Thymus (tissue), 14 donors: ENCODE measurements at places on chromosomes 1 and 21.
A peak's percentile ranks its signal among the peaks of the same experiment; 100 is the strongest.

DNA sequence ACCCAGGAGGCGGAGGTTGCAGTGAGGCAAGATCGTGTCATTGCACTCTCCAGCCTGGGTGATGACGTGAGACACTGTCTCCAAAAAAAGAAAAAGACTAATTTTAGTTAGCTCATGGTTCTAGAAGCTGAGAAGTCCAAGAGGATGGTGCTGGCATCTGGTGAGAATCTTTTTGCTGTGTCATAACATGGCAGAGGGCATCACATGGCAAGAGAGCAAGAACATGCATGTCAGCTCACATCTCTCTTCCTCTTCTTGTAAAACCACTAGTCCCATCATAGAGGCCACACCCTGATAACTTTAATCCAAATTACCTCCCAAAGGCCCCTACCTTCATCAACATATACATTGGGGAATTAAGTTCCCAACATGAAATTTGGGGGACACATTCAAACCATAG, 13.8 kb upstream of the CNN3 start:
- no peak for DNase-seq

DNA sequence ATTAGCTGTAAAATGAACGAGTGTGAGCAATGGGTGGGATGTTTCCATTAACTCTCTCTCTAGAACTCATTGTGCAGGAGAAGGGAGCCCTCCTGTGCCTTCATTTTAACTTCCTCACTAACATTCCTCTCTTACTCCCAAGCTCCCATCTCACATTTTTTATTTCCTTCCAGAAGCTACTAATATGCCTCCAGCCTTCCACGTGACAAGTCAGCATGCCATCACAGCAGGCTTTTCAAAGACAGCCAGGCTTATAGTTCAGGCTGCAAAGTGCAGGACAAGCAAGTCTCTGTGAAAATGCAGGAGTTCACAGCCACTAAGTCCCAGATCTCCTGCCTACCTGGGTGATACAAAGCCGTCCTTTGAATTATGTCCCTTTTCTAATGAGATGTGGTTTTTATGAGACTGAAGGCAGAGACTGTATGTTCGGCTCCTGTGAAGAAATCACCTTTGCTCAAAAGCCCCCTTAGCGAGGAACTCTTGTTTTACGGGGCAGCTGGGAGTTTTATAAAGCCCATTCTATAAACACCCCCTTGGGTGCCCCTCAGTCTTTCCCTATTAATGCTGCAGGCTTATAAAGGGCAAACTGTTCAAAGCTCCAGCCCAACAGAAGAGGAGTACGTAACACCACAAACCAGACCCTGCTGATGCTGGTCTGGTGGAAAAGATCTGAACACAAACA, 14.8 kb upstream of the ANGPTL7 start:
- no peak for DNase-seq

GRCh38 chr1:228164561-228165371, 838 bp upstream of the IBA57 start:
- no peak for DNase-seq

DNA sequence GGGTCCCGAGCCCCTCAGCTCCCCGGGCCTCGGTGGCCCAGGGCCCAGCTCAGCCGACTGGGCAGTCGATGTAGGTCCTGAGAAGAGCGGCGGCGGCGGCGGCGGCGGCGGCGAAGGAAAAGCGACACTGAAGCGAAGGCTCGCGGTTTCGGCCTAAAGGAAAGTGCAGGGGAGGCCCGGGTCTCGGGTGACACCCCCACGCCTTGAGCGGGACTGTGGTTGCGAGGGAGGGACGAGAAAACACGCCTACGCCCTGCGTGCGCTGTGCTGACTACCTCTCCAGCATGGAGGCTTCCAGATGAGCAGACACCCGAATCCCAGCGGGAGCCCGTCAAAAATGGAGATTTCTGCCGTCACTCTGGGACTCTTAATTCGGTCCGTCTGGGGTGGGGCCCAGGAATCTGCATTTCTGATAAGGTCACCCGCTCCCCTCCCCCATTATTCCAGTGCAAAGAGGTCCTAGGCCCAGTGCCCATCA, 31.2 kb downstream of the DNTTIP2 start:
- no peak for DNase-seq

DNA sequence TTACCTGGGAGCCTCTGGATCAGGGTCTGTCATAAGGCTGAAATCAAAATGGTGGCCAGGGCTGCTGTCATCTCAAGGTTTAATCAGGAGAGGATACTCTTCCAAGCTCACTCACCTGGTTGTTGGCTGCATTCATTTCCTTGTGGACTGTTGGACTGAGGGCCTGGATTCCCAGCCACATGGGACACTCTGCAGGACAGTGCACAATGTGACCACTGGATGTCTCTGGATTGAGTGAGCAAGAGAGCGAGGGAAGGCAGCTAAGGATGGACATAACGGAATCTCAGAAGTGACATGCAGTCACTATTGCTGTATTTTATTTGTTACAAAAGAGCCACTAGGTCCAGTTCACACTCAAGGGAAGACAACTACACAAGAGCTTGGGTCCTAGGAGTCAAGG, 229.1 kb downstream of the S1PR1 start:
- no peak for DNase-seq

DNA sequence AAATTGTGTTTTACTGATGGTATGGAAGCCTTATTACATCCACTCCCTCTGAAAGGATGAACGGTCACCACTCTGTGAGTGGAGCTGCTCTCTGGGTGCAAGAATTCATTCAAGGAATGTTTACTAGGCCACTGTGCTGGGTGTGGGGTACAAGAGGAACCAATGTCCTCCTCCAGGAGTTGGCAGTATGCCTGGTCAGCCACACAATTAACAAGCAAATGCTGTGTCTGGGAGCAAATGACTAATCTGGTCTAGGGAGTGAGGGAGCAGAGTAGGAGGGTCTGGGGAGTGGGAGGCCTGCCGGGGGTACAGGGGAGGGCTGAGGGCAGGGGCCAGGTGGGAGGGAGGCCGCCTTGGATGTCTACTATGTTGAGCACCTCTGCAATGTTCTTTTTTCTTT, 27.2 kb upstream of the TDRD10 start:
- DNase-seq, result no peak

- no peak for DNase-seq
Measured at GRCh38 chr1:201283836-201284553, 689 bp downstream of the PKP1 start.

DNA sequence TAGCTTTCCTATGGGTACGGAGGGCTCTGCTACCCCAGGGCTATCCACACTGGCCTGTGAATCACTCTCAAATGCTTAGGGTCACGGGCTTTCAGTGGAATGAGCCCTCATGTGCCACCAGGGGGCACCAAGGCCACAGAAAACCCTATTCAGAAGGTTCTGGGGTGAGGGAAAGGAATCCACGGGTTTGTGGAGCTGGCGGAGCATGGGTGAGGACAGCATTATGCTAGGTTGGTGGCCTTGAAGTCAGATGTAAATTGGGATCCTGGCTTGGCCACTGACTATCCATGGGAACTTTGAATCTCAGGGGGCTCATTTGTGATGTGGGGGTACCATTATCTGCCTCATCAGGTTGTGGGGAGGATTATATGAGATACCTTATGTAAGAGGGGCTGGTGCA, 5.1 kb upstream of the LAMTOR5 start:
- DNase-seq, result no peak

DNA sequence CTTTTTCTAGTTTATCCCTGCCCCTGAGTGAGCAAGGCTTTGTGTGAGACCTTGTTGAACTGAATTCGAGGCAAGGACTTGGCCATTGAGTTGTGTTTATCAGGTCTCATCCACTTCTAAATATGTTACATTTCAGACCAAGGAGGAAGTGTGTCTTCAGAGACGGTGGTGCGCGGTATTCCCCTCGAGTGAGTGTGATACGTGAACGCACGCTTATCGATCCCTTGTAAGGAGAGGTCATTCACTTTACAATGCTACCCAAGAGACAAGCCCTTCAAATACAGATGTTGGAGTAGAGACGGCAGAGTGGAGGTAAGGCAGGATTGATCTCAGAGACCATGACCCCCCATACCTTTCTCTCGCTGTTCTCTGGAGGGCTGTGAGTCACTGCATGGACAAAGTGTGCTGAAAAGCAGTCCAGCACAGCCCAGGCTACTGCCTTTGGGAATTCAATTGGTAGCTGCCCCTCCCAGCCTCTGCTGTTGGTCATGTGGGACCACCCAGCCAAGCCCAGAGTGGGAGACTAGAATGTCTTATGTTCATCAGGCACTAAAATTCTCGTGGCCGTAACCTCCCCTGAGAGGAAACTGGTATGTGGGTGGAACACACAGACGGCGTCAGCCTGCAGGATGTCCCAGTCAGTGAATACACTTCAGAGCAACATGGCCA, 16.3 kb upstream of the MTARC1 start:
- no peak for DNase-seq

DNA sequence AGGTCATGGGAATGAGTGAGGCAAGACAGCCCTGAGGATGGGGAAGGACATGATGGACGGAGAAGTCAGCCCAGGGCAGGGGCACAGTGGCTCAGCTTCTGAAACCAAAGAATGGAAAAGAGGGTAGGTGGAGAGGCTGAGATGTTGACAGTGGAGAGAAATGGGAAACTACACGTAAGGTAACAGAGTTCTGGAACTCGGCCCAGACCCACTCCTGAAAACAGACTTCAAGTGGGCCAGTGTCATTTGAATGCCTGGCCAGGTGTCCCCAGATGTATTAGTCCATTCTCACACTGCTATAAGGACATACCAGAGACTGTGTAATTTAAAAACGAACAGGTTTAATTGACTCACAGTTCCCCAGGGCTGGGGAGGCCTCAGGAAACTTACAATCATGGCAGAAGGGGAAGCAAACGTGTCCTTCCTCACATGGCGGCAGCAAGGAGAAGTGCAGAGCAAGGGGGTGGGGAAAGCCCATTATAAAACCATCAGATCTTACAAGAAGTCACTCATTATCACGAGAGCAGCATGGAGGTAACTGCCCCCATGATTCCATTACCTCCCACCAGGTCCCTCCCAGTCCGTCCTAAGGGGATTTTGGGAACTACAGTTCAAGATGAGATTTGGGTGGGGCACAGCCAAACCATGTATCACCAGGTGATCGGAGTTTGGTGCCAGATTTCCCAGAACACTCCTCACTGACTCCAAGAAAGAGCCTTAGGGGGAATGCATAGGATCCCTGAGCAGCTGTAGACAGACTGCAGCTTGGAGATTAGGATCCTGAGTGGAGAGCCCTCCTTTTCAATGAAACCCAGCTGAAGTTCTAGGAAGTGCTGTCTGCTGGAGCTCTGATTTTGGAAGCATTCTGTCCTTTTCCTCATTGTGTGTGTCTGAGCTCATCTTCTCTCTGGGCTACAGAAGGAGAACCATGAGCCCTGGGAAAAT, 40.3 kb downstream of the FHAD1 start:
- DNase-seq, result no peak

DNA sequence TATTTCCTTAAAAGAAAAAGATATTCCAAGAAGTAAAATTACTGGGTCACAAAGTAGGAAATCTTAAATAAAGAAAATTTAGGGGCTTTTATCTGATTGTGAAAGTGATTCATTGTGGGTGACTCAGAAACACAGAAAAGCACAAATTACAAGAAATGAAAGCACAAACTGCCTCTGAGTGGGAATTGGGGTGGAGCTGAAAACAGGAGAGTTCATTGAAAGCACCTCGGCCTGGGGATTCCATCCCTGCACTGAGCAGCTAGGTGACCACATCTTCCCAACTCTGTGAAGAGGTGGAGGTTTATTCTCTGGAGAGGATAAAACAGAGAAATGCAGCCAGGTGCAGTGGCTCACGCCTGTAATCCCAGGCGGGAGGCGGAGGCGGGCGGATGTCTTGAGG, 7.4 kb downstream of the GJA4 start:
- no peak for DNase-seq

GRCh38 chr21:17451364-17451891, 61.4 kb upstream of the CXADR start:
- DNase-seq, result no peak

GRCh38 chr1:5872886-5873285, 119.3 kb downstream of the NPHP4 start:
- no peak for DNase-seq

GRCh38 chr1:10389271-10389973, 9.4 kb upstream of the PGD start:
- DNase-seq, result no peak

- DNase-seq, result no peak
Measured at GRCh38 chr21:14862794-14863720, 201.7 kb downstream of the NRIP1 start.

DNA sequence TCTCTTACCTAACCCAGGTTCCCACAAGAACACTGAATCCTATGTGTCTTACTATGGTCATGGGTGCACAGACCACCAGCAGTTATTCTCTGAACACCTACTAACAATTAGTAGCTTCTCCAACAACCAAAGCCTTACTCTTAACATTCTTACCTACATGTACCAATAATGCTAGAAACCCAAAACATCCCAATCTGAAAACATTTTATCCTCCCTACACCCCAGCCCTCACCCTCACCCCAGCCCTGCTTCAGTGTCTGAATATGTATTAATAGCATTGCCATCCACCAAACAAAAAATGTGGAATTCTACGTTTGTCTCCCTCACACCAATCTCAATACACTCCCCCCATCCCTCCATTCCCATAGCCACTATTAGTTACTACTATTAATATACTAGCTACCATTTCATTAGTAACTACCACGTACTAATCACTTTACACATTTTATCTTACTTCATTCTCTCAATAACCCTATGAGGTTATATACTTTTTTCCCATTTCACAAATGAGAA, 2.6 kb downstream of the TRIM33 start:
- DNase-seq, result no peak

DNA sequence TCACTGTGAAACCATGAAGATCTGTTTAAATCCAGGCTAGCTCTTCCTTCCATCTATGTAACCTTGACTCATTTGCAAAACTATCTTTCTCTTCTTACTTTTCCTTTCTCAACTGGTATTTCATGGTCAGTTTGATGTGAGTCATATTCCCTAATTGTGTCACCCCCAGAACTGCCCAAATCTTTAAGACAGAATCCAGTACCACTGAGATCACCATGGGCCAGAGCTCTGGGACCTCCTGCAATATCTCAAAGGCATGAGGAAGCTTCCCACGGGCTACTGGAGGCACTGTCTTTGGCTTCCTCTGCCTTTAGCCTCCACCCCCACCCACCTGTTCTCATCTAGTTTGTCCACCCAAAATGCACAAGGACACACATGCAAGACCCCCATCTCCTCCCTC, 274.4 kb upstream of the FMN2 start:
- no peak for DNase-seq

DNA sequence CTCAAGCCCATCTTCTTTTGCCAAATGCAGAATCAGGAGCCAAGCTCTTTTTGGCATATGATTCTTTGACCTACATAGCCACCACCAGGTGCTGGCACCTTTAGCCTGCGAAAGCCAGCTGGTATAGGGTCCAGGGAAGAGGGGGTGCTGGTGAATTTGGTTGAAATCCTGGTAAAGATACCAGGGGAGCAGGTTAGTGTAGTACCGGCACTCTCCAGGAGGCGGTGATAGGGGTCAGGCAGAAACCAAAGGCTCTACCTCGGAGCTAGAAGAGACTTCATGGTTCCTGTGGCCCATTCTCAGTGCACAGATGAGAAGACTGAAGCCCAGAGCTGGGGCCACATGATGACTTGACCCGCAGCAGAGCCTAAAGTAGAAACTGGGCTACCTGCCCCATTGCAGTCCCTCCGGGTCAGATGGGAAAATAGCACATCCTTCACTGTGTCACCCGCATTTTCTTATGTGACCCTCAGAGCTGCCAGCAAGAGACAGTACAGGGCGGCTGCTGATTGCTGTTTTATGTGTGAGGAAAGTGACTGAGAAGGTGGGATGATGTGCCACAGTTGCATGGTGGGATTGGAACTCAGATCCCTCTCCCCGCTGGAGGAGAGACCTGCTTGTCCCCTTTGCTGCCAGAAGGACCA, 36.0 kb upstream of the IL19 start:
- DNase-seq, result peak; percentile 72
